CD4-positive, alpha-beta T cell treated with Interleukin-15 for 4 hours (primary cell): ENCODE measurements at places on chromosomes 1 and 21.

GRCh38 chr1:247864644-247865043 is 7.7 kb downstream of the TRIM58 start:
- DNase-seq = no peak

DNA sequence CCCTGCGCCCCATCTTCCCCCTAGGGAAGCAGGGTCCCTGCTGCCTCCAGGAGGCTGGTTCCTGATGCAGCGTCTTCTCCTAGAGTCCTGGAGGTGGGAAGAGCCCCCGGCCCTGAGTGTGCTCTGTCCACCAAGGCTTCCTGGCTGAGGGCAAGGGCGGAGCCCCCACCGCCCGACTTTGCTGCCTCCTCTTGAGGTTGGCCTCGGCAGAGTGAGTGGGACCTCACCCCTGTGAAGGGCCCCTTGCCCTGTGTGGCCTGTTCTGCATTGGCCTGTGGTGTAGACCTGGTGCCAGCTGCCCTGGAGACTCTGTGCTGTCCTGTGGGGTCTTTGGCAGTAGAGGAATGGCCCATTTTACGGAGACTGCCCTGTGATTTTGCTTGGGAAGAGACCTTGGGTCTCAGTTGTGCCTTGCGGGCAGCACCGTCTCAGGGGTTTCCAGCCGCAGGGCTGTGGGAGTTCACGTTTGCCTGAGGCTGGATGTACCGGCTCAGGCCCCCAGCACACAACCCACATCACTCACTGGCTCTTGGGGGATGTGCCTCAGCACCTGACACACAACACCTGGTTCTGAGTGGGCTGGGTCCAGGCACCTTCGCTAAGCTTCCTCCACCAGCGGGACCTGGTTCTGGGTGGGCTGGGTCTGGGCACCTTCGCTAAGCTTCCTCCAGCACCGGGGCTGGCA is 73.6 kb downstream of the SKI start:
- no peak for DNase-seq

DNA sequence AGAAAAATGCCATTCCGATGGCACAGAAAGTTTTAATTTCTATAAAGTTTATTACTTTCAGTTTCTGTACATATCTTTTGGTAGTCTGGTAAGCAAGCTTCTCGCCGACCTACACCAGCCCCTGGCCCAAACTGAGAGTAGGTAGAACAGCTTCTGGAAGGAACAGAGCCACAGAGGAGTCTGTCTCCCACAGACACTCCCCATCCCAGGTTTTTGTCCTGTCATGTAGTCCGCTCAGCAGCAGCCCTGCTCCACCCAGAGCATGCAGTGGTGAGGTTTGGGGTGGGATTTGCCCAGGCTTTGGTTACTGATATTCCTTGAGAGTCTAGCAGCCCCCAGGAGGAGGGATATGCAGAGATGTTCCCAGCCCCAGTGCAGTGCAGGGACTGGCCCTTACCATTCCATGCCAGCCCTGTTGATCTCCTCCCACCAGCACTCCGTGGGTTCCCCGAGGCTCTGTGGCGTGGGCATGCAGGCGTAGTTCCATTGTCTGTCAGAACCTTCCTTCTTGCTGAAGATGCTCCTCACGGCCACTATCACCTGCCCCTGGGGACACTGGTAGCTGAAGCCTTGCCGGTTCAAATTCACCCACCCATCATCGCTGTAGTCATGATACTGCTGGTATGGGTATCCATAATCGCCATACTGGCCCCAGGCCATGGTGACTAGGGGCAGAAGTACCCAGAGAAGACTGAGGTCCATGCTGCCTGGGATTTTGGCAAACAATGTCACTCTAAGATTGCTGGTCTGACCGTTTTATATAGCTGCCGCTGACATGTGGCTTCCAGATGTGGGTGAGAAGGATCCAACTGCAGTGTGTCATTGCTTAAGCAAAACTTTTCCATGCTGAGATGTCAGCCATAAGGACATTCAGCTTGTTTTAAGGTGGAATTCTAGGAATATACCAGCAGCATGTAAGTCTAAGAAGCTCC is at the start of gene DPT:
Gene DPT (minus strand): TSS at position 734 of the 932 bp plus-strand sequence. CDS start 32 bp downstream, at position 702.
- DNase-seq = no peak

GRCh38 chr1:220207411-220207810 is 64.8 kb downstream of the RAB3GAP2 start:
- no peak for DNase-seq

DNA sequence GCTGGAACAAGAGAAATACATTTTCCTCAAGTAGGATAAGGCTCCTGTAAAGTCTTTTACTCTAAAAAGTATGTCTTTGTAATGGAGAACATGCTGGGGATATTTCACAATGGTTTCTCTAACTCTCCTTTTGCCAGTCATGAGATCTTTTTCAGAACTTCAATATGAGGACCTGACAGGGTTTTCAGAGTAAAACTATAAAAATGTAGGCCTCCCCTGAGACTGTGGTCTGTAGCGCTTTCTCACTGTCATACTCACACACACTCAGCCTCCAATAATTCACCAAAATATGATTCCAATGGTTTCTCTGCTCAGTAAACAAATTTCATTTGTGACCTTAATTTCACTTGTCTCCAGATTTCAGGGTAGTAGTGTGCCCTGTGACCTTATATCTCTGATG is 440.1 kb upstream of the PTBP2 start:
- DNase-seq = no peak

DNA sequence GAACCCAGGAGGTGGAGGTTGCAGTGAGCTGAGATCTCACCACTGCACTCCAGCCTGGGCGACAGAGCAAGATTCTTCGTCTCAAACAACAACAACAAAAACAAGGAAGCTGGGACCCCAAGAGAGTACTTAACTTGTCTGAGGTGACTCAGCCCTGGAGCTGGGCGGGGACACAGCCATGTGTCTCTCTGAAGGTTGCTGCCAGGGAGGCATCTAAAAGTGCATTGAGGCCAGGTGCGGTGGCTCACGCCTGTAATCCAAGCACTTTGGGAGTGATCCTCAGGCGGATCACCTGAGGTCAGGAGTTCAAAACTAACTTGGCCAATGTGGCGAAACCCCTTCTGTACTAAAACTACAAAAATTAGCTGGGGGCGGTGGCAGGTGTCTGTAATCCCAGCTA is 7.7 kb downstream of the IFI6 start:
- no peak for DNase-seq

DNA sequence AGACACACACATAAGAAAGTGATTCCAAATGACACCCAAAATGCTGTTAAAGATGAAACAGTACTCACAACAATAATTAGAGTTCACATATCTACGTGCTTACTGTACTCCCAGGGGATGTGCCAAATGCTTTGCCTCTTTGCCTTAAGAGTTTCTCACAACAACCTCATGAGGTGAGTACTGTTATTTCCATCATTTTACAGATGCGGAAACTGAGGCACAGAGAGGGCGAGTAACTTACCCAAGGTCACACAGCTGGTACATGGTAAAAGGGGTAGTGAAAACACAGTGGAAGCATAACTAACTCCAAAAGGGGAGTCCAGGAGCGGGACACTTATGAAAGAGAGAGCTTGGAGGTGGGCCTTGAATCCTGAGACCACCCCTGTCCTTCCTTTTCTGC is 171.8 kb downstream of the ACTL8 start:
- DNase-seq = no peak

DNA sequence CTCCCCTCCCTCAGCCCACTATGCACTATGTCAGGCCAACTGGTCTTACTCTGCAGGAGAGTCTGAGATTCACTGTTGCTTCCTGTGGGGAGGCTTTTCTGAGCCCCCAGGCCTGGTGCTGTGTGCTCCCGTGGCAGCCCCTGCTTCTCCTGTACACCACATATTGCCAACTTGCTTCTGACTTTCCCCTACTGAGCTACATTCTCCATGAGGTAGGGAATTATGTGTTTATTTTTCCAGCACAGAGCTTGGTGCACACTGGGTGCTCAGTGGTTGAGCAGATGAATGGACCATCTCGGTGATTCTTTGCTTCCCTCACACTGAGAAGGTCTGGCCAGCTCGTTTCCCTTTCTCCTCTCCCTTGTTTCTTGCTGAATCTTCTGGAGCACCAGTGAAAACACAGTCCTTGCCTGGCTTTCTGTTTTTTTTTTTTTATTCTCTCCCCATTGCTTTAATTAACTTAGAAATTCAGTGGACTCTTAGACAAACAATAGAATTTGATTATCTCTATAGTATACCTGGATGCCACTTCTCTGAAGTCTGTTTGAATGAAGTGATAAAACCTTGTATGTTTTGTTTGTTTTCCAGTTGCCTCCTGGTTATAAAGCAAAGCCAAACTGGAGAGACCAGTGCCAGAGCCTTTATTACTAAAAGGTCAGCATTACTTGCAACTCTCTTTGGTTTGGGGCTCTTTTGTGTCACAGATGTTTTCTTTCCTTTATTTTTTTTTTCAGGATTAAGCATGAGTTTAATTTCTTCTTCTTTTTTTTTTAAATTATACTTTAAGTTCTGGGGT is 50.3 kb upstream of the CNIH3 start:
- no peak for DNase-seq

DNA sequence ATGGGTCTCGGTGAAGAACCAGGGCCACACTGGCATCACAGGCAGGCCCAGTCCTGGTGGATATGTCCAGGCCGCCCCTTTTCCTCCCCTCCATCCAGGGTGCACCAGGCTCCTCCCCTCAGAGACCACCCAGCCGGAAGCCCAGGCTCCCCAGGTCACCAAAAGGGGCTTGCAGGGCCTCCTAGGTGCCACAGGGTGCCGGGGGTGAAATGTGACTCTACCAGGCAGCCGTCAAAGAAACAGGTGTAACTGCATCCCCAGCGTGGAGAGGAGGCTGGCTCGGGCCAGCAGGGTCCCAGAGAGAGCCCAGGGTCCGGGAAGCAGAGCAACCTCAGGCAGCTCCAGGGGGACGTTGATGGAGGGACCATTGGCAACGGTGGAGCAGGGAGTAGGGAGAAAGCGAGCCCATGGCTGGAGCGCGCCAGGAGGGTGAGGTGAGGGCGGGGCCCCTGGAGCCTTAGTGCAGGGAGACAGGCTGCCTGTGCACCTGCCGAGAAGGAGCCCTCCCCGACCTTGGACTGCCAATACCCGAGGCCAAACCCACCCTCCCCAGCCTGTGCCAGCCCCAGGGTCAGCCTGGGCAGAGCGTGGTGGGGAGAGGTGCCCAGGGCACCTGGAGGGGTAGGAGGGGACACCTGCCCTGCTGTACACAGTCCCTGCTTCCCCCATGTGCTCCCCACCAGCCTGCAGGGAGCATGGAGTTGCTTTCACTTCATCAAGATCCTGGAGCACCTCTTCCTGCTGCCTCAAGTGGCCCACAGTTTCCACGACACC is 48.3 kb upstream of the POFUT2 start:
- DNase-seq = no peak

DNA sequence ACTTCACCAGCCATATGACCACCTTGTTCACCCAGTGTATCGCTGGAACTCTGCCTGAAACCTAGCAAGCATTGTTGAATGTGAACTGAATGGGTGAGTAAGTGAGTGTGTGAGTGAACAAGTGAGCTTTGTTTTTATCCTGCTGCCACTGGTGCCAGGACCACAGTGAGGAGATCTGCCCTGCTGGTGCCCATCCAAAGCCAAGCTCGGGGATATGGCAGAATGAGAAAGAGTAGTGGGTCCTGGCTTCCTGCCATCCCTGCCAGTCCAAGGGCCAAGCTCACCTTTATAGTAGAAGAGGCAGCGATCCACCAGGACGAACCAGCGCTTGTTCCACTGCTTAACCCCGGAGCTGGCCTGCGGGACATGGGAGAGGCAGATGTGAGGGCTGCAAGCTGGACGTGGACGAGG is 53.4 kb upstream of the GOLT1A start:
- DNase-seq = no peak

DNA sequence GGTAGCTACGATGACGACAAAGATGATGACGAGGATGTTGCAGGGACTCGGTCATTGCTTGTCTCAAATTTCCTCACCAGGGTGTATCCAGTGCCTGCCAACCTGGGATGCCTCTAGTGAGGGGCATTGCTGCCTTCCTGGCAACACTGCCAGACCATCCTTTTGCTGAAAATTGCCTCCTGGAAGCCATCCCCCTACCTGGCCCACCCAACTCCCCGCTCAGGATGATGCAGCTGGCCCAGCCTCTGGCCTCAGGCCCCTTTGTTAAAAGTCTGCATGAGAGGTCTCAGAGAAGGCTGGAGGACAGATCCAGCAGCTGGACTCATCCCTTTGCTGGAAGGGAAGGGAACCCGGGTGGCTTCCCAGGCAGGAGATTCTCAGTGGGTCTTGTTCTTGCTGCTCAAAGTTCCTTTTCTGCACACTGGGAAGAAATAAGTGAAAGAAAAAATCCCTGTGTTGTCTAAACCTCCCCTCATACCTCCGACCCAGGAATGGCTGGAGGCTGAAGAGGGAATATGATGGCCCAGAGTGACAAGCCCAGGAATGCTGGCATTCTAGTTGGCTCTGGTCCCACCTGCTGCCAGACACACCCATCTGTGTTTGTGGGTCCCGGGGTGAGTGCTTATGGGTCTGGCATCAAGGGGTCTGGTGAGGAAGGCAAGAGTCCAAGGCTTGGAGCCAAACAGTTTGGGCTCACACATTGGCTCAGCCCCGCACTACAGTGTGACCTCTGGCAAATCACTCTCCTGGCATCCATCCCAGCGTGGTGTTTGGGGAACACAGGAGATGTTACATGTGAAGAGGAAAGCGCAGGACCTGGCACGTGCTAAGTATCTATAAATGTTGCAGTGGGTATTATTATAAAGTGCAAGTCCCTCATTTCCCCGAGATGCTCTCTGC is 6.7 kb upstream of the FNDC5 start:
- no peak for DNase-seq

DNA sequence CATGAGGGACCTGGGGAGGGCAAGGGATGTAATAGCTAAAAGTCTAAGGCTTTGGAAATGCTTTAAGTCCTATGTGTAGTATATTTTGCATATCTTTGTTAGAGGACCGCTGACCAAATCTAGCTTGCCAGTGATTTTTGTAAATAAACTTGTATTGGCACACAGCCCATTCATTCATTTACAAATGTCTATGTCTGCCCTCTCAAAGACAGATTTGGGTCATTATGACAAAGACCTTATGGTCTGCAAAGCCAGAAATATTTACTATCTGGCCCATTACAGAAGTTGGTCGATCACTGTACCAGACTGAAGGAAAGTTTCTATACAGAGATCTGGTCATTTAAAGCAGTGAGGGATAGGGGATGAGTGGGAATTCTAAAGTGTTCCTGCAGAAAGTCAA is 120.1 kb upstream of the RAVER2 start:
- no peak for DNase-seq
